IMR-90 (cell line): ENCODE measurements at places on chromosomes 6 and 20.
A peak's percentile ranks its signal among the peaks of the same experiment; 100 is the strongest.

GRCh38 chr6:155881826-155882526 is 426.3 kb upstream of the NOX3 start:
- DNase-seq: no peak

DNA sequence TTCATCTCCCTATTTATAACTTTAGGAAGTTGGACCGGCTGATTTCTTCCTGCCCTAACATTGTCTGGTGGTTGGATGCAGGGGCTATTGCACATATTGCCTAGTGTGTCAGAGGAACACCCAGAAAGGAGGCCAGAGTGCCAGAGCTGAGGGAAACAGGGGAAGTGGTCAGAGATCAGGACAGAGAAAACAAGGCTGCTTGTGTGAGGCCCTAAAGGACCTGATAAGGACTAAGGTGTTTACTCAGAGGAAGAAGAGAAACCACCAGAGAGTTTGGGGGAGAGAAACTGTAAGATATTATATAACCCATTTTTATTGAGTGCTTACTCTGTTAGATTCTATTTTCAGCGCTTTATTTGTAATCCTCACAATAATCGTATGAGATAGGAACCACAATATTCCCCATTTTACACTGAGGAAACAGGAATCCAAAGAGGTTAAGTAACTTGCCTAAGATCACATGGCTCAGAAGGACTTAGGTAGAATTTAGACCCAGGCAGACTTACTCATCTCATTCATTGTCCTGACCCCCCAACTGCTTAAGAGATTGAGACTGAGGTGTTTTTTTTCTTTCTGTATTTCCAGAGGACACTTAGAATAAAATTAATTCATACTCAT is 54.0 kb upstream of the REV3L start:
- DNase-seq: no peak

DNA sequence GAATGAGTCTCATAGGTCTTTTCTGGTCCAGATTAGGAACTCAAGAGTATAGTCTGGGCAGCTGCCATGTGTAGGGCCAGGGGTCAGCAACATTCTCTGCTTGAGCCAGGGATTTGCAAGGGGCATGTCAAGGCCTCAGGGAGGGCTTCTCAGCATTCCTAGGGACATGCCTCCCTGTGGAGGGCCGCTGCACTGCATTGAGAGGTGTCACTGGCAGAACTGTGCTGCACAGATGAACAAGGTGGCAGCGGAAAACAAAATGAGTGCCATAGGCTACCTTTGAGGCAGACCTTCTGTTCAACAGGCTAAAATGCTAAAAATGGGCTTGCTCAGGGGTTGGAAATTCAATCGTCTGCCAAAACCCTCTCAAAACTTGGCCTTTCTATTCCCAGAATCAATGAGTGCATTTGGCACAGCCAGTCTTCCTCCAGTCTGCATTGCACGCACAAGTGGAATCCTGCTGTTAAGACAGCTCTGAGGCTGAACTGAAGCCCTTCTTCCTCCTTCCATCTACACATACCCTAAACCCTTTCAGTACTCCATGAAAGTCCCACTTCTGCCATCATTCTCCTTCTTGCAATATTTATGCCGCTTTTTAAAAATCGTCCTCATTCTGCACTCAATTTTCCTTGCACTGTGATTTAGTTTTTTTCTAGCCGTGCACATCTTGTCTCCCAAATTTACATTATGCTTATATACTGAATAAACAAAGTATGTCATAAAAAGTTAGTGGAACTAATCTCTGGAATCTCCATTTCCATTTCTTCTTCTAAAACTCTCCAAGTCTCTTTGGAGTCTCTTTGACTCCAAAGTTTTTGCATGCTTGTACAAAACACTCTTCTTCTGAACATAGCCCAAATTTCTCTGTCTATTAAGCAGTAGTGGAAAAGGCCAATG is 51.7 kb downstream of the SLC26A8 start:
- no peak for DNase-seq

GRCh38 chr6:75747152-75747992 is 1.7 kb upstream of the MYO6 start:
- no peak for DNase-seq

DNA sequence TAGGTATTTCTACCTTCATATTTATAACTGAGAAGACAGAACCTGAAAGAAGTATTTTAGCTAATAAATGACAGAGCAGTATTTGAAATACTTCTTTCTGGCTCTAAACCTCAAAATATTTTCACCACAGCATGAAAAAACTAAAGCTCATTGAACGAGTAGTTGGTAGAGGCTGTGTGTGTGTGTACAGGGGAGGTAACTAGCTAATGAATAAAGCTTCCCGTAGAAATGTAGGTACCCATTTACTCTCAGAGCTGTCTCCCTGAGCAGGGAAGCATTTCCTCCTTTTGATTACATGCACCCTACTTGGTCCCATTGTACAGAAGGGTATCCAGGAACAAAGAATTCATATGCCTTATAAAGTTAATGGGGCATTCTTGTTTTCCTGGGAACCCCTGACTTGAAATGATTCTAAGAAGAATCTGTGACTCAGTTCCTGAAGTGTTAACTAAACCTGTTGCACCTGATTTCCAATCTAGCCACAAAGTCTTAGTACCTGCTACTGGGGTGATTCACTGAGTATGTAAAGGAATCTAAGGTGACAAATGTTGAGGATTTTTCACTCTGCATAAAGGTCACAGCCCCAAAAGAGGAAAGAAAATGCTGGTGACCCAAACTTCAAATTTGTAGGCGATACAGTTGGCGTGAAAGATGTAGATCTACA is 12.5 kb downstream of the CRYBG1 start:
- DNase-seq: no peak

DNA sequence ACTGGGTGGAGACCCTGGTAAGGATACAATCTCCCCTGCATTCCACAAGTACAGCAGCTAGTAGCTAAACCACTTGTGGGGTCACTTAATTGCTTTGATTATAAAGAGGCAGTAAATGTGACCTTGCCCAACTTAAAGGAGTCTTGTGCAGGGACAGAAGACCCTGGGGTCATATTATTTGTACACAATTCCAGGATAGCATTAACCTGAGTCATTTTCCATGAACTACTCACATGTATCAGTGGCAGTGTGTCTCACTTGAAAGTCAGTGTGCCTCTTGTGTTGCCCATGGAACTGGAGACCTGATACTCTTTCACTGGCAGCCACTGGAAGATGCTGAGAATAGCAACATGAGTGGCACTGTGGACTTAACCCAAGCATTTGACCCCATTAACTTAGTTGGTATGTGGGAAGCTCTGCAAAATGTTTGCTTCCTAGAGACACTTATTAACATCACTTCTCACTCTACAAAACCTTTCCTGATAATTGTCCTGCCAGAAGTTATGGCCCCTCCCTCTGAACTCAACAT is 28.9 kb downstream of the CLIC5 start:
- DNase-seq: no peak

GRCh38 chr6:112640891-112641290 is 293.8 kb downstream of the RFPL4B start:
- peak; percentile 68 for DNase-seq

DNA sequence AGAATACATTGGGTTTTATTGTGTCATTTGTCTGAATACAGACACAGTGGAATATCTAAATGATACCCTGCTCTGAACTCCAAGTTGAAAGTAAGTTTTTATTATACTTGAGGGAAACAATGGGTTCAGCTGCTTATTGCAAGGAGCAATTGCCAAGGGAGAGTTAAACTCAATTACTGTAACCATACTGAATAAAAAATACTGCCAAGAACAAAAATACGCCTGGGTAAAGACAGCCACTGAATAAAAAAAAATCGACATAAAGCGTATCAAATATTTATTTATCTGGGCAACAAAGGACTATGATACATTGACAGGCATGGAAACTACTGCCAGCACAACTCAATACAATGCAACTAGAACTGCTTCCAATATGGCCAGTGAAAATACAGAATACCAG is 18.1 kb downstream of the TFAP2A start:
- no peak for DNase-seq

GRCh38 chr6:28981833-28982475 is 23.2 kb downstream of the ZNF311 start:
- DNase-seq: peak; percentile 87

GRCh38 chr6:35080821-35081425 is 60.2 kb downstream of the TCP11 start:
- no peak for DNase-seq

DNA sequence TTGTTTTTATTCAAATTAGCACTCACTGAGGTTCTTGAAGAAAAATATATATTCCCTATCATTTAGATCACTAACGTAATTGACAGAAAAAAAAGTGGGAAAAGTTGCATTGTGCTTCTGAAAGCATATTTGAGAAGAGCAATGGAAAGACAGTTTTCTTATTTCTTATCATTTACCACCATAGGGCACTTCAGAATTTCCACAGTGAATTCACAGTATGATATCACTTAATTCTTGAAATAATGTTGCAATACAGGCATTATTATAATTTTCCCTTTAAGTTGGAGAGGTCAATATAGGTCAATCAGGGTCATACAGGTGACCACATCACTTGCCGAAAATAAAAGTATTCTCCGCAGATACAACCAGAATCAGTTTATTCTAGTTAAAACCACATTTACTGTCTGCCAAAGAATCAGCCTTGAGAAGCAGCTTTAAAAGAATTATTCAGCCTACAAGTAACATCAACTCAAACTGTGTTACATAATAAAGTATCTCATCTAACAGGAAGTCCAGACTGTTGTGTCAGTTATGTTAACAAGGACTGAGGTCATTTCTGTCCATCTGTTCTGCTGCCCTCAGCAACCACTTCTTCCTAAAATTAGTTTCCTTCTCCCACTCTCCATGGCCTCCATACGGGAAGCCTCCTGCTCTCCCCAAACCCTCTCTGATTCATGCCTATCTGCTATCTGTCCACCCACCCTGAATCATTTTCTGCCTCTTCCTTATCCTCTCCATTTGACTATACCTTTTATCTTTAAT is 121.2 kb downstream of the SIM1 start:
- DNase-seq: peak; percentile 73

GRCh38 chr6:167936051-167936450 is 61.4 kb upstream of the KIF25 start:
- DNase-seq: no peak

- DNase-seq: peak; percentile 31
Observed at GRCh38 chr20:51497542-51498467, 44.7 kb downstream of the NFATC2 start.

DNA sequence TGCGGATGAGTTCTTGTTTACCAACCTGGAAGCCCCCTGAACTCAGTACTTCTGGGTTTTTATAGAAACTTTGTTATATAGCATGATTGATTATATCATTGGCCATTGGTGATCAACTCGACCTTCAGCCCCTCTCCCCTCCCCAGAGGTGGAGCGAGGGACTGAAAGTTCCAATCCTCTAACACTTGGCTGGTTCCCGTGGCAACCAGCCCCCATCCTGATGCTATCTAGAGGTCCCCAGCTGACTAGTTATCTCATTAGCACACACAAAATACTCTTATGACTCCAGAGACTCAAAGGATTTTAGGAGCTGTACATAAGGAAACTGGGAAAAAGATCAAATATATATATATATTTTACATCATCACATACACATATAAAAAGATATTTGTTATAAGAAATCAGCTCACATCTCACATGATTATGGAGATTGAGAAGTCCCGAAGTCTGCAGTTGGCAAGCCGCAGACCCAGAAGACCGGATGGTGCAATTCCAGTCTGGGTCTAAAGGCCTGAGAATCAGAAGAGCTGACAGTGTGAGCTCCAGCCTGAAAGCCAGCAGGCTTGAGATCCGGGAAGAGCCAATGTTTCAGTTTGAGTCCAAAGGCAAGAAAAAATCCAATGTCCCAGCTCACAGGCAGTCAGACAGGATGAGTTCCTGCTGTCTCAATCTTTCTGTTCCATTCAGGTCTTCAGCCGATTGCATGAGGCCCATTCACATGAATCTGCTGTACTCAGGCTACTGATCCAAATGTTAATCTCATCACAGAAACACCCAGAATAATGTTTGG is 179.3 kb upstream of the DTNBP1 start:
- no peak for DNase-seq

- no peak for DNase-seq
Observed at GRCh38 chr20:51513545-51513944, 29.0 kb downstream of the NFATC2 start.

- no peak for DNase-seq
Observed at GRCh38 chr6:168347615-168348014, 28.0 kb upstream of the DACT2 start.

- peak; percentile 86 for DNase-seq
Observed at GRCh38 chr6:26594730-26595632, 1.8 kb upstream of the ABT1 start.

DNA sequence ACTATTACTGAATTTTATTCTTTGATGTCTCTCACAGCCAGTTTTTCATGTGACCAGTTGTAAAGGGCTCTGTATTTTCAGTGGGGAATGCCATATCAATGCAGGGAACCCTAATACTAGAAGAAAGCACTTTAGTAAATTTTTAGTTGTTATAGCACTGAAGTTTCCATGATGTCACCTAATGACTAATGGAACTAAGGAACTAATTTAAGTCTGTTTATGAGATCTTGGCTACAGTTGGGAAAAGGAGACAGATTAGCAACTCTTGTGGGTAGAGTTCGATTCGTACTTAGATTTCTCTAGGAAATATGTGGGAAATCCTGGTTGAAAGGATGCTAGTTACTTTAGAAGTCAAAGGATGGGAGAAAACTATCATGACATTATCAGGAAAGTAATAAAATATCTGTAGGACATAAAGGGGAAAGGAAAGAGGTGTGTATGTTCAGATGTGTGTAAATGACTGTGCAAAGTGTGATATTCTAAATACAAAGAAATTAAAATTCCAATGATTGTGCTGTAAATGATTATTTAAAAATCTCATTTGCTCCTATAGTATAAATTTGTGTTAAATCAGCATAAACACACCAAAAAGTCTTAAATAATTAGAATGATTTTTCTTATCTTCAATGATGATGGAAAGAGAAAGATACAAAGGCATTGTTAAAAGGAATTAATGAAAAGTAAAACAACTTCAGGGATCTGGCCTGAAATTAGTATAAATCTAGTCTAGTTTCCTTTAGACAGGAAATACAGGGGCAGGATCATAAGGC is 103.4 kb downstream of the LRRC1 start:
- DNase-seq: peak; percentile 84

DNA sequence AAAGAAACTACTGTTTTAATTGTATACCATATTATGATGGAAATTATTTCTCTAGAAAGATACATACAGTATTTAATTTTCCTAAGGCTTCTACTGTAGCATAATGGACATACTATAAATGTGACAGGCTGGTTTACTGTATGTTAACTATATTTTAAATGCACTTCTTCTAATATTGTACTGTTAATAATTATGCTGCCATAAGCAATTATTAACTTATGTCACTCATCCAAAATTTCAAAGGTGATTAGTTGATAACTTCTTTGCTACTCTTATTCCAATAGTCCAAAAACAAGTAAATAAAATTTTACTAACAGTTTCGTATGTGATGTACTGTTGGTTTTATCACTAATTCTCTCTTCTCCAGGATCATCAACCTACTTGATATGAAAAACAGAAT is 28.1 kb downstream of the HIVEP2 start:
- DNase-seq: no peak
